ENCODE measurements at places on chromosomes 11 and 22.
A peak's percentile ranks its signal among the peaks of the same experiment; 100 is the strongest.

DNA sequence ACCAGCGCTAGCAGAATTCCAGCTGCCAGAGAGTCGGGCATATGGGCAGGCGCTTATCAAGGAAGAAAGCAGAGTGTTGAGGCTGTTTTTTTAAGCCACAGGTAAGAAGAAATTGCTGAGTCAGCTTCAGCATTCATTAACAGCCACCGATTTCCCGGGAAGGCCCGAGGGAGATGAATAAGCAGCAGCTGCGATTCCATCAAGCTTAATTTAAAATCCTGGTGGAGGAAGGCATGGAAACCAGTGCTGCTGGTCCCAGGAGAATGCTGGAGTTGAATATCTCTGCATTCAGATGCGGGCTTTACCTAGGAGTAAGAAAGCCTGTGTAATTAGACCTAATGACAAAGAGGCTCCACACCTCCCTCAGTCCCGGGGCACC is 168.8 kb downstream of the BRD1 start:
- DNase-seq, result no peak

DNA sequence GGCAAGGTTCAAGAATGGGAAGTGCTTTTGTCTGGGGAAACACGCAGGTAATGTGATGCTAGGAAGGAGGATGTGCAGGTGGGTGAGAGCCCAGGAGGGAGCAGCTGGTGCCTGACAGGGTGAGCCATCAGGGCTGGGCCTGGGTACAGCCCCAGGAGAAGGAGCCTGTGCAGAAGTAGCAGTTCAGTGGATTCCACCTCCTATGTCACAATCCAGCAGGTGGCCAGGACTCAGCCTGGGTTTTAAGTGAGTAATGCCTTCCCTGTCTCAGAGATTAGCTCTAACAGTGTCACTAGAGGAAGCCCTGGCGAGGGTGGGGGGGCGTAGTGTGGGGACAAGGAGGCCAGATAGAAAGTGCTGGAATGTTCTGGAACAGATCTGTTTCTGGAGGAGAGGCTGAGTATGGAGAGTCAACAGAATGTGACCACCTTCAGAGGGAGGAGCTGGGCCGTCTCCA is 8.1 kb downstream of the RIC8A start:
- no peak for DNase-seq

GRCh38 chr11:35873721-35874120 is 70.1 kb upstream of the LDLRAD3 start:
- no peak for DNase-seq

GRCh38 chr22:31977141-31977841 is 33.0 kb downstream of the YWHAH start:
- DNase-seq, result no peak

DNA sequence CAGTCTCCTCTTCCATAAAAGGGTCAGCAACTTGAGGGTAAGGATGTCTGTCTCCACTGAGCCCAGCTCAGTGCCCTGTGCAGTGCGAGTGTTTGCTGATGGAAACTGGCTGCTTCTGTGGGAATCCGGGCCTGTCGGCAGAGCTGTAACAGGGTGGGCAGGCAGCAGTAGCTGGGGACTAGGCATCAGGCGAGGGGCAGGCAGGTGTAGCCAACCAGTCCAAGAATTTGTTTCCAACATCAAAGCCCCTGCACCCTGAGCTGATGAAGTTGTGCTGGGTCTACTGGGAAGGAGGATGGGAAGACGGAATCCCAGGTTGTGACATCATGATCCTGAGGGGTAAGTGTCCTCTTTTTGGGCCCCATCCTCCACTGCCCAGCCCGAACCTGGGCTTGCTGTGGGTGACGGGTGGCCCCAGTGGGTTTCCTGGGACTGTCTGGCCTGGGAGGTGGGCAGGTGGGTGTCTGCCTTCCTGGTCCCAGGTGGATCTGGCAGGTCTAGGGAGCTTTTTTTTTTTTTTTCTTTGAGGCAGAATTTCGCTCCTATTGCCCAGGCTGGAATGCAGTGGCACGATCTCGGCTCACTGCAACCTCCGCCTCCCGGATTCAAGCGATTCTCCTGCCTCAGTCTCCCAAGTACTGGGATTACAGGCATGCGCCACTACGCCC is 11.0 kb downstream of the SLC29A2 start:
- no peak for DNase-seq

- no peak for DNase-seq
These were observed 18.9 kb downstream of the SHANK3 start for GRCh38 chr22:50691521-50691920.

- DNase-seq, result no peak
These were observed 1.2 kb downstream of the MYO7A start for GRCh38 chr11:77129069-77129841.

GRCh38 chr11:119924017-119924416 is 195.0 kb upstream of the NECTIN1 start:
- DNase-seq, result no peak

DNA sequence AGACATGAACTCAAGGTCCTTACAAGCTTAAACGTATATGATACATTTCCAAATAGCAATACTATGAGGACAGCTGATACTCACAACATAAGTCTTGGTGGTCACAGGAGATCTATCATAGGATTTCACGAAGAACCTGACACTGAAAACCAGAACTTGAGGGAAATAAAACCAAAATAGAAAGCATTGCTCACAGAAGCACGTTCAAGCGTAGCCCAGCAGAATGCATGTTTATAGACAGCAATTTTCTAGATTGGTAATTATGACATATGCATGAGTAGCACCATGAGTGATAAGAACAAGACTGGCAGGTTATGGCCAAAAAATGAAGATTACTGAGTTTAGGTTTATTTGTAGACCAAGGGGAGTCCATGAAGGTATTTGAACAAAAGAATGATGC is 243.5 kb downstream of the ETS1 start:
- DNase-seq, result no peak

GRCh38 chr11:11370255-11370961 is 17.4 kb upstream of the CSNK2A3 start:
- no peak for DNase-seq

DNA sequence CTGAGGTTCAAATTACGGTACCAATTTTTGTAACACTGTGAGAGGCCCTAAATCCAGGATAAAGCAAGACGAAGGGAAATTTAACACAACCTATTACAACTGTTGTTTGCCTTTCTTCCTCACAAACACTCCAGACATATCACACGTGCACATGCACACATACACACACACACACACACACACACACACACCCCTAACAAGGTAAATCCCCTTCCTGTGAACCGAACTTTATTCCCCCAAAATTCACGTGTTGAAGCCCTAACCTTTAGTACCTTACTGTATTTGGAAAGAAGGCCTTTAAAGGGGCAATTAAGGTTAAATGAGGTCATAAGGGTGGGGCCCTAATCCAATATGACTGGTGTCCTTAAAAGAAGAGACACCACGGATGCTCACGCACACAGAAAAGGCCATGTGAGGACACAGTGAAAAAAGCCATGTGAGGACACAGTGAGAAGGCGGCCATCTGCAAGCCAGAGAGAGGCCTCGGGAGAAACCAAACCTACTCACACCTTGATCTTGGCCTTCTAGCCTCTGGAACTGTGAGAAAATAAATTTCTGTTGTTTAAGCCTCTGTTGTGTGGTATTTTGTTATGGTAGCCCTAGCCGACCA is 1.8 kb downstream of the SERGEF start:
- DNase-seq, result no peak

GRCh38 chr11:77879218-77879617 is 58.3 kb downstream of the AAMDC start:
- DNase-seq, result no peak

- no peak for DNase-seq
These were observed 24.0 kb upstream of the CREB3L1 start for GRCh38 chr11:46253258-46254132.

DNA sequence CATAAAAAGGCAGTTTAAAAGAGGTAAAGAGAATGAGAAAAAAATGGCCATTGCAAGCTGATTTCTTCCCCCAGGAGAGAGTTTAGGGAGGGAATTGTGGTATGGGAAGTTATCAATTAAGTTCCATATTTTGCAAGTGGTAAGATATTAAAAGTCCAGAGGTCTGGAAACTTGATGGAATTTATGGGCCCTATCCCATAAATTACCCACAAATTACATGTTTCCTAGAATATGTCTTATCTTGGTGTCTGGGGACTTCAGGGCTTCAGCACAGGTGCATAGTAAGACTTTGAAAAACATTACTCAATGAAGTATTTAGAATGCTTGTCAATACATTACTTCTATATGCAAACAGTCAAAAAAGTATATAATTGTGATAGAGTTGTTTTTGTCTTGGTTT is 614.9 kb upstream of the LRRC4C start:
- no peak for DNase-seq

GRCh38 chr11:87425943-87426342 is 388.2 kb downstream of the TMEM135 start:
- DNase-seq, result no peak

DNA sequence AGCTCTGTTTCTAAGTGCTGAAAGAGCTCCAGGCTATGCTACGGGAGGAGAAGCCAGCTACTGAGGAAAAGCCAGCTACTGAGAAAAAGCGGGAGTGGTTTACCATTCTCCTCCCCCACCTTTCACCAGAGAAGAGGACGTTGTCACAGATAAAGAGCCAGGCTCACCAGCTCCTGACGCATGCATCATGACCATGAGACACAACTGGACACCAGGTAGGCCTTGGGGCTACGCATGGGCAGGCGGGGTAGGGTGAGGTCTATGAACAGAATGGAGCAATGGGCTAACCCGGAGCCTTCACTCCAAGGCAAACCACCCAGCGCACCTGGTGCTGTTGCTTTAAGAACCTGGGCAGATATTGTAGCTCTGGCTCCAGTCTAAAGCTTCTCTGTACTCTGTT is 1.1 kb downstream of the IL18BP start:
- no peak for DNase-seq

DNA sequence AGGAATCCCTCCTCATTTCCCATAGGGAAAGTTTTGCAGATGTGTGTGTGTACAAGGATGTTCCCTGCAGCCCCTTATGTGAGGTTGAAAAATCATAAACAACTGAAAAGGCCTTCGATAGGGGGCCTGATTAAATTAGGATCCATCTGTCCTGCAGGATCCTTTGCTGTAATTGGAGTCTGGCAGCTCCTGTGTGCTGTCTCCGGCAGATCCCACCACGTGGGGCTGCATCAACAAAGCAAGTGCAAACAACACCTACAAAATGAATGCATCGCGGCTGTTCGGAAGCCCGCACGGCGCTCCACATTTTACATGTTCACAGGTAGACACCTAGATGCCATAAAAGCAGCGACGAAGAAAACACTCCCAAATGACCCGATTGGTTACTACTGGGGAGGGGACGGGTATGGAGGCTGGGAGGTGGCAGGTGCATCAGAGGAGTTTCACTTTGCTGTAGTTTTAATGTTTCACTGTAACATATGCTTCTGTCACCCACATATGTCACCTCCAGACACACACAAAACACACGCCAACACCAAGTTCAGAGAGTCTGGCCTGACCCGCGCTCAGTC is 52.2 kb downstream of the NFAM1 start:
- DNase-seq, result no peak

GRCh38 chr11:95231881-95232605 is 1.0 kb upstream of the SESN3 start:
- peak; percentile 24 for DNase-seq

GRCh38 chr11:79437278-79437980 is 3.4 kb downstream of the TENM4 start:
- no peak for DNase-seq

GRCh38 chr11:61076506-61077304 is 25.6 kb upstream of the CD5 start:
- no peak for DNase-seq

- no peak for DNase-seq
These were observed 281.2 kb downstream of the CADM1 start for GRCh38 chr11:115222863-115223530.

- DNase-seq, result no peak
These were observed 762.2 kb downstream of the ETS1 start for GRCh38 chr11:127825183-127825582.

- DNase-seq, result no peak
These were observed 119.8 kb downstream of the CSTPP1 start for GRCh38 chr11:47056261-47056915.

GRCh38 chr11:102079625-102080024 is 30.6 kb upstream of the YAP1 start:
- no peak for DNase-seq

DNA sequence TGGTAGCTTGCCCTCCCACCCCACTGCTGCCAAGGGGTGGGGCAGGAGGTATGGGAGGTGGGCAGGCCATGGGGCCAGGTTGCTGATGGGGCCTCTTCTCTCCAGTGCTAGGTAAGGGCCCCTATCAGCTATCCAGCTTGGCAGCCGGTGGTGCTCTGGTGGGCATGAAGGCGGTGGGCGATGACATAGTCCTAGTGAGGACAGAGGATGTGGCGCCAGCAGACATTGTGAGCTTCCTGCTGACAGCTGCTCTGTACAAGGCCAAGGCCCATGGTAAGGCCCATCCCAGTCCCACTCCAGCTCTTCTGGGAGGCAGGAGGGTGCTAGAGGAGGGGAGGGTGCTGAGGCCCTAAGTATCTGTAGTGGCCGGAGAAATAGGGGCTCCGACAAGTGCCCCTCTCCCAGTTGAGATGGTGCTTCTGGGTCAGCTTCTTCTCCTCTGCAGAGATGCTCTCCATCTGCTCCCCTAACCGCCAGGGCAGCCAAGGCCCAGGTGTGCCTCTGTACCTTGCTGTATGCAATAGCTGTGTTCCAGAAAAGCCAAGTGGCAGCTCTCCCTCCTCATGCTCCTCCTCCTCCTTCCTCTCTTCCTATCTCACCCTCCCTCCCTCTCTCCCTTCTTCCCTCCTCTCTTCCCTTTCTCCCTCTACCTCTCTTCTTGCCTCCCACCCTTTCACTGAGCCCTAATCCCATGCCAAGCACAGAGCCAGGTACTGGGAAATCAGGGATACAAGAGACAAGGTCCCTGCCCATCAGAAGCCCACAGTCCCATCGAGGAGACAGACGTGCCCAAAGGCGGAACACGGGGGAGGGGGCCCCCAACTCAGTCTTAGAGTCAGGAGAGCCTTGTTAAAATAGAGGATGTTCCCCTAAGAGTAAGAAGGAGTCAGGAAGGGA is 55.3 kb downstream of the OTOG start:
- DNase-seq, result no peak

DNA sequence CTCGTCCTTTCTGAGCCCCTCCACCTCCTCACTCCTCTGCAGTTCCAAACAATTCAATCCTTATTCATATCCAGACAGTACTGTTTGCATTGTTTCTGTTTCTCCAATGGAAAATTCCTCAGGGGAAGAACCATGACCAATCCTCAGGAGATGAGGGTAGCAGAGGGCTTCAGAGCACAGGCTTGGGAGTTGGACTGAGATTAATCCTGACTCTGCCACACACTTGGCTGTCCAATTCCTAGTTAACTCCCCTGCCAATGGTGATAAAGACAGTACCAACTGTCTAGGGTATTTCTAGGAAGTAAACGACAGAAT is 58.0 kb downstream of the MICAL3 start:
- DNase-seq, result no peak

- no peak for DNase-seq
These were observed 76.9 kb upstream of the CADM1 start for GRCh38 chr11:115580927-115581680.

- DNase-seq, result no peak
These were observed 496.0 kb upstream of the LARGE1 start for GRCh38 chr22:34416022-34416860.

GRCh38 chr11:61477727-61478148 is 30.8 kb upstream of the LRRC10B start:
- DNase-seq, result no peak

GRCh38 chr11:103970701-103971249 is 65.7 kb upstream of the DDI1 start:
- no peak for DNase-seq

- no peak for DNase-seq
These were observed 96.0 kb upstream of the BDNF start for GRCh38 chr11:27795955-27796861.
